ENCODE measurements at places on chromosomes 11 and 22. TPM values are rescaled to one million over a fixed set of nuclear protein-coding genes. Genes with fewer than 3 reads are reported as not detected.

IL10RA gene
- not detected for total RNA-seq

RANGAP1 gene
- total RNA-seq = 62.8 TPM

KCNK4 gene
- total RNA-seq = not detected

BLID gene
- total RNA-seq = 11.9 TPM

TRIM51 gene
- total RNA-seq = not detected

KRTAP5-7 gene
- not detected for total RNA-seq
